Stimulated activated CD8-positive, alpha-beta memory T cell treated with anti-CD3 and anti-CD28 coated beads, Interleukin-2, amount 100 ng/mL, for 48 hours (primary cell): ENCODE measurements at places on chromosomes 1 and 21.

- DNase-seq = no peak
Observed at GRCh38 chr1:215672482-215672881, 105.4 kb downstream of the KCTD3 start.

- no peak for DNase-seq
Observed at GRCh38 chr1:165787741-165788140, 19.1 kb upstream of the TMCO1 start.

GRCh38 chr1:56788588-56788987 lies 30.6 kb downstream of the FYB2 start:
- DNase-seq = no peak

- no peak for DNase-seq
Observed at GRCh38 chr1:29966526-29967045, 730.3 kb downstream of the PTPRU start.

DNA sequence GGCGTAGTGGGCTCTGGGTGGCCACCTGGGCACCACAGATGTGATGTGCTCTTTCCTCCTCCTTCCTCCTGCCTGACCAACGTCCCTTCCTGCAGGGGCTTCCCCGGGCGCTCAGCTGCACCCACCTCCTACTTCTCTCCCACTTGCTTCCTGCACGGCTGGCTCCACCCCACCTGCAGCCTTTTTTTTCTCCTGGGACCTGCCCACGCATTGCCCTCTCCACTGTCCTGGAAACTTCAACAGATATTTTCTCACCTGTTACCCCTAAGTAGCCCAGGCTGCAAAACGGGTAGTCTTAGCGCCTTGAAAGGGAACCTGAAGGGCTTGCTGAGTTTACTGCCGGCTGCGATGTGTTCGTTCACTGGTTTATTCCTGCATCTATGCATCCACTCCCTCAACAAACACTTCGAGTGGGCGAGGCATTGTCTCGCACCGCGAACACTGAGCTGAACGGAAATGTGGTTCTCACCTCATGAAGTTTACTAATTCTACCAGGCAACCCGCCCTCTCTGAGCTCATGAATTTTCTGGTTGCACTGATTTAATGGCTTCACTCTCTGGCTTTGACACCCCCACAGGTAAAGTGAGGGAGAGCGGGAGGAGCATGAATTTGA lies 23.6 kb downstream of the ZBTB18 start:
- no peak for DNase-seq

- DNase-seq = no peak
Observed at GRCh38 chr1:86324130-86324822, 71.8 kb downstream of the ODF2L start.

GRCh38 chr1:235726557-235726956 lies 77.0 kb upstream of the GNG4 start:
- DNase-seq = no peak

- DNase-seq = no peak
Observed at GRCh38 chr1:236058141-236058934, 6.6 kb downstream of the NID1 start.

DNA sequence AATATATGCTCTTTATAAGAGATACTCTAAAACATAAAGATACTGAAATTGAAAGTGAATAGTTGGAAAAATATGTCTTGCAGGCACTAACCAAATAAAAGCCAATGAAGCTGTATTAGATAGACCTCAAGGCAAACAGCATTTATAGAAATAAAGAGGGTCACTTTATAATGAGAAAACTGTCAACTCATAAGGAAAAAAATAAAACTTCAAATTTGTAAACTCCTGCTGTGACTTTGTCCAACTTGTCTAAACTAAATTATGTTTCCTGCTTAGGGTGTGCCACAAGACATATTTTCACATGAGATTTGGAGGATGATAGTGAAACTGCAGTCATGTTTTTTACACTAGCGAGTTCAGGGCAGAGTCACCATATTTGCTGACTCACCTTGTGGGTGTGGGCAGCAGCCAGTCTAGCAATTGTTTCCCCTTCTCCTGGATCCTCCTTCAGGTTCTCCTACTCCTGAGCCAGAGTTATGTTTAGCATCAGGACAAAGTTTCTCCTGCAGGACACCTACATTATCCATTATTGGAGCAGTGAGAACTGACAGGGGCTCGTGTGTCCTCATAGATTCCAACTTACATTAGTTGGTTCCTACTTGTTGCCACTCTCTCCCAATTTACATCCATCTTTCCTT lies 43.8 kb downstream of the CD53 start:
- no peak for DNase-seq
